ENCODE measurements at places on chromosomes 4 and X. TPM values are rescaled to one million over a fixed set of nuclear protein-coding genes. Genes with fewer than 3 reads are reported as not detected.
A peak's percentile ranks its signal among the peaks of the same experiment; 100 is the strongest.

- no peak for DNase-seq
Measured at GRCh38 chr4:159540038-159540437, 437.2 kb downstream of the RAPGEF2 start.

- DNase-seq, result no peak
Measured at GRCh38 chr4:72631296-72631695, 62.3 kb upstream of the ADAMTS3 start.

DNA sequence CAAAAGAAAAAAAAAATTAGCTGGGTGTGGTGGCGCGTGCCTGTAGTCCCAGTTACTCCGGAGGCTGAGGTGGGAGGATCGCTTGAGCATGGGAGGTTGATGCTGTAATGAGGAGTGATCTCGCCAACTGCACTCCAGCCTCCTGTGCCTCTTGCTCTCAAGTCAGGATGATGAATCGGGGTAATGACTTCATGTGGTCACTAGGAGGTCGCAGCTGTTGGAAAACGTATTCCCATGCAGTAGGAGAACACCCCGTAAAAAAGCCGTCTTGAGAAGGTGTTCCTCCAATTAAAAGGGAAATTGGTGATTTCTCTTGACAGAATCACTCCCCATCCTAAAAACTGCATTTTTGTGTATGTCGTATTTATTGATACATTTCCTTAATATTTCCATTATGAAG, 2.2 kb downstream of the CCNB3 start:
- no peak for DNase-seq

GRCh38 chrX:147478899-147479298, 432.8 kb upstream of the FMR1 start:
- no peak for DNase-seq

GRCh38 chrX:97876697-97877407, 993.1 kb downstream of the RPA4 start:
- DNase-seq, result no peak

DNA sequence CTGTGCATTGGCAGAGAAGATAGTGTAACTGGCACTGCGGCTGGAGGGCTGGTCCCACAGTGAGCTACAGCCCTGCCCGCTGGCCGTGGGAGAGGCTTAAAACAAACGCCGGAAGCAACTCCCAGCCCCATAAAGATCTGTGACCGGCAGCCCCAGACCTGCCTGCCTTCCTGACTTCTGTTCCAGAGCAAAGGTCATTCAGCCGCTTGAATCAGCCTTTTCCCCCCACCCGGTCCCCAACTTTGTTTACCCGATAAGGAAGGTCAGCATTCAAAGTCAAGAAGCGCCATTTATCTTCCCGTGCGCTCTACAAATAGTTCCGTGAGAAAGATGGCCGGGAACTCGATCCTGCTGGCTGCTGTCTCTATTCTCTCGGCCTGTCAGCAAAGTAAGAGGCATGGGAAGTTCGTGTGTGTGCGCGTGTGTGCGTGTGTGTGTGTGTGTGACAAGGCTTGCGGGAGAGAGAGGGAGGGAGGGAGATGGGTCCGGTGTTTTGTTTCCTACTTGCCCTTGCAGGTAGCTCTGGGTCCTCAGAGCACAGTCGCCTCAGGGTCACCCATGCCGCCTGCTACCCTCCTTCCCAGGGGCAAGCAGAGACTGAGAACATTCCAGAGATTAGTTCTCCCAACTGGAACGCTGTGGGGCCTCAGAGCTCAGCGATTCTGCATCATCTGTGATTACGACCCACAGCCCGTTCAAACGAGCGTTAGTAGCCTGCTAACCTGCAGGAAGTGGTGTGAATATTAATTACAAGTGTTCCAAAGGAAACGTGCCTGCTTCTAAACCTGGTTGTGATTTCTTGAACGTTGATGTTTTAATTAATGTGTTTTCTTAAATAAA, at the start of gene MGST2:
Gene MGST2, plus strand, starts transcription at position 130 of the 840 bp plus-strand sequence. Its CDS starts 201 bp downstream, at position 331.
- DNase-seq, result peak; percentile 26

DNA sequence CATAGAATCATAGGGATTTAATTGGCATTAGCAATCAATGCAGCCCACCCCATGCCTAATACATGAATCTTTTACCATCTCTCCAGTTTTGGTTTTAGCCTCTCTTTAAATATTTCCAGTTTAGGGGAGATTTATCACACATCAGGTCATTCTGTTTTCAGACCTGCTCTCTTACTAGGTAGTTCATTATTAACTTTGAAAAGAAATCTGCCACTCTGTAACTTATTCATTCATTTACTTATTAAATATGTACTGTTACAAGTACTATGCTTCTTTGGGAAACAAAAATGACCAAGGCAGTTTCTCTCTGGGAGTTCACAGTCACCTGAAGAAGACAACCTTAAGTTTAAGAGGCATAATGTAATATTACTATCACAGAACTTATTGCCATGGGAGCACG, 62.1 kb downstream of the USO1 start:
- DNase-seq, result no peak

DNA sequence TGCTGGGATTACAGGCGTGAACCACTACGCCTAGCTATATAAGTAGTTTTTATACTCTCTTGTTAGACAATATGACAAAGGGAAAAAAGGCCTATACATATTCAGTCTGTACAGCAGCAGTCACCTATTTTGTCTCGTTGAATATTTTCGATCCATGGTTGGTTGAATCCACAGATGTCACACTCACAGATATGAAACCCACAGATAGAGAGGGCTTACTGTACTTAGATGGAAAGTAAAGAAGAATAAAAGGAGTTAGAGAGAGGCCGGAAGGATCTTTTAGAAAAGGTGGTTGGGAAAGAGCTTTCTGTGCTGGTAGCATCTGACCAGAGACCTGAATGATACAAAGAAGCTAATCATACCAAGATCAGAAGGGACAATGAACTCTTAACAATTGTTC, 38.3 kb upstream of the SPINK2 start:
- no peak for DNase-seq

DNA sequence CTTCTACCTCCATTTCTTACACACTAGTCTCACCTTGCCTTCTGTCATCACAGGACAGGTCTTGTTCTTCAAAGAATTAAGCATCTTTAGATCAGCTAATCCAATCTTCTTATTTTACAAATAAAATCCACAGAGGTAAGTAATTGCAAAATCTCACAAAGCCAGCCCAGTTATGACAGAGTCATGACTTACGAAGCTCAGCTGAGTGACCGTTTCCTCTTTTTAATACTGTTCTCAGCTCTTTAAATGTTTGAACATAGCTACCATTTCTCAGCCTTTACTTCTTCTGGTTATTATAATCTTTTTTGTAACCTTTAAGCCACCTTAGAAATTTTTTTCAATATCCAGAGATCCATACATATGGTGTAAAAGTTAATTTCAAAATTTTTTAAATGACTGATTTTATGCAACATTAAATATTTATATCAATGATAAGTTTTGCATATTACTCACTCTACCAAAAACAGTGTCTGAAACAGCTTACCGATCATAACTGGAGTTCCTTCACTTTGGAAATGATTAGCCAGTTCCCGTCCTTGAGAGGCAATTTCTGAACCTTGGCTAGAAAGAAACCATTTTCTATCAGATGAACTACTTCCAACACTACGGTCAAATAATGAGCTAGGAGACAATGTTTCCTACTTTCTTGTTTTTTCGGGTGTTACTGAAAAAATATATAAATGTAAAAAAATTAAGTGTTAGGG, 8.8 kb downstream of the ANKRD37 start:
- DNase-seq, result no peak

IL21 gene
- total RNA-seq, result not detected

MRFAP1 gene
- 93.9 TPM for total RNA-seq

DNA sequence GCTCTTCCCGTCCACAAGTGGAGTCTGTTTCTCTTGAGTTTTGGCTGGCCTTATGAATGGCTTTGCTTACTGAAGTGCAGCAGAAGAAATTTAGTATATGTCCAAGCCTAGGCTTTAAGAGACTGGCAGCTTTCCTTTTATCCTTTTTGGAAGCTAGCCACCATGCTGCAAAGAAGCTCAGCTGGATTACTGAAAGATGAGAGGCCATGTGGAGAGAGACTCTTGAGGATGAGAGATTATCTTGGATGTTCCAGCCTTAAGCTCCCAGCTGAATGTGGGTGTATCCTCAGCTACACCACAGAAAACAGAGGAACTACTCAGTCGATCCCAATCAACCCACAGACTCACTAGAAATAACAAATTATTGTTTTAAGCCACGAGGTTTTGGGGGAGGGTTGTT, 12.5 kb downstream of the CCNG2 start:
- no peak for DNase-seq

- no peak for DNase-seq
Measured at GRCh38 chrX:30673884-30674598, 20.8 kb downstream of the GK start.

GRCh38 chrX:18937173-18937572, 46.7 kb downstream of the PHKA2 start:
- DNase-seq, result no peak

GRCh38 chr4:74292111-74292870, 16.0 kb upstream of the EPGN start:
- DNase-seq, result no peak

GAGE12J gene
- not detected for total RNA-seq

GPC4 gene
- total RNA-seq, result 0.16 TPM

- no peak for DNase-seq
Measured at GRCh38 chrX:103999234-103999633, 14.3 kb downstream of the H2BW1 start.

DNA sequence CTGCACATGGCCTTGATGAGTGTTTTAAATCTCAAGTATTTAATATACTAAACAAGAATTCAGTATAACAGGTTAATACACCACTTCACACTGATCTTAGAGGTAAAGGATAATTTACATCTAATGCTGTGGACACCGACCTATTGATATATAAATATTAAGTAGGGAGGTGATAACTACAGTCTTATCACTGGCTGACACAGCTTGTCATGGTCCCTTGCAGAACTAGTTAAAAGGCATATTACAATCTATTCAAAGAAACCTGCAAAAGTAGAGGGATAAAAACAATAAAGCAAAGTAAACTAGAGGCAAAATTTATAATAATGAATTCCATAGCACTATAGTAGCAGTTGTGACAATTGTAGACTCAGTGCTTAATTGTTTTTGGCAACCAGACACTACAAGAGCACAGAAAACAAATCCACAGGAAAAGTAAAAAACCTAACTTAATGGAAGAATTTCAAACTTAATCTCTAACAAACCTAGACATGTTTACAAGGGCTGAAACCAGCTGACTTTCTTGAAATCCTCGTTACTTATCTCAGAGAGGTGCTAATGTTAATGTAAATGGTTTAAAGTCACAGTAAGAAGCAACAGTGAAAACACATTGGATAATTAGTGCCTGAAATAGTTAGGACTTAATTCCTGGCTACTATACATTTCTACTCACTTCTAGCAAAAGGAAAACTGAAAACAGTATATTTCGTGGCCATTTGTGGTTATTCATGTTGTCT, 25.0 kb downstream of the MFAP3L start:
- DNase-seq, result no peak

NWD2 gene
- total RNA-seq, result not detected

DNA sequence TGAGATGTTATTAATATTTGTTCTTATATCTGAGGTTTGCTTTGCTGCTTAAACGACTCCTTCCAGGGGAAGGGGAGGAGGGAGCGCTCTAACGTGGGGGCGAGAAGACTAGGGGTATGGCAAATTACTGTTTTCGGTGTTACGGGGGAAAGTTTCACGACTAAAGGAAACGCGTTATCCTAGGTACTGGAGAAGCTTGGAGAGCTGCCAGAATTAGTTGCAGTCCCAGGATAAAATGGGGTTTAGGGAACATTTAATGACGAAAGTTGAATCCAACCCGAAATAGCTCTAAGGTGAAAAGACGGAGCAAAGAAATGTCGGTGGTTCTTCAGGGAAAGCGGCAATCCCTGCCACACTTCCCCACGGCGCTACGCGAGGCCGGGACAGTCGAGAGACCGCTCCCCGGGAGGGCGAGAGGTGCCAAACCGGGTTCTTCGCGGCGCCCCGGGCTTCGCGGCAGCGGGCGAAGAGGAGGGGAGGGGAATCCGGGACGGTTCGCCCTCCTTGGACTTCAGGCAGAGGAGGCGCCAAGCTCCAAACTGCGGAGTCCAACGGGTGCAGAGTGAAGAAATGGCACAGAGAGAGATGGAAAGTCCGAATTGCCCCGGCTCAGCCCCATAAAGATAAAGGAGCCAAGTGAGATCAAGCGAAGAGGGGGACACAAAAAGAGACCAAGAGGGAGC, 724 bp downstream of the THOC2 start:
- no peak for DNase-seq

- no peak for DNase-seq
Measured at GRCh38 chr4:14168919-14169318, 541.4 kb upstream of the BOD1L1 start.

DNA sequence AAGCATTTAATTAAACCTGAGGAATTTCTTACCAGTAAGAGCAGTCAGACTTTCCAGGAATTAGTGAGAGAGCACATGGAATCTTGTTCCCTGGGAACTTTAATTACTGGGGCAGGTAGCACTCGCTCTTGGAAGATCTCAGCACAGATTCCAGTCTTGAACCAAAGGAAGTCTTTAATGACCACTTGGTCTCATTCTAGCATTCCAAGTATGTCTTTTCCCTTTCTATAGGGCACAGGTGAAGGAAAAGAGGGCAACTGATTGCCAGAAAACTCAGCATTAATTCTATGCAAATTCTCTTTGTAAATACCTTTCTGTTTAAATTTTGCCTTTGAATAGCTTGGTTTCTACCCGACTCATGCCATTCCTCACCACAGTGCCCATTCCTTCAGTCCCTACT, 236.6 kb downstream of the LDB2 start:
- no peak for DNase-seq

- no peak for DNase-seq
Measured at GRCh38 chrX:15579778-15580747, 20.7 kb downstream of the ACE2 start.

WAS gene
- total RNA-seq, result 101 TPM

DNA sequence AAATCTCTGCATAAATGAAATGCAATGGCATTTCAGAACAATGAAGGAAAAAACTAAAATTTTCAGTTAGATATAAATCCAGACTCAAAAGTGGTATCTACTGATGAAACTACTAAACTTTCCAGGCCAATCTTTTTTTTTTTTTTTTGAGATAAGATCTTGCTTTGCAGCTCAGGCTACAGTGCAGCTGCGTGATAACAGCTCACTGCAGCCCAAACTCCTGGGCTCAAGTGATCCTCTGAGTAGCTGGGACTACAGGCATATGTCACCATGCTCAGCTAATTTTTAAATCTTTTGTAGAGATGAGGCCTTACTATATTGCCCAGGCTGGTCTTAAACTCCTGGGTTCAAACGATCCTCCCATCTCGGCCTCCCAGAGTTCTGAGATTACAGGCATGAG, 1228.2 kb upstream of the ADGRL3 start:
- no peak for DNase-seq

DNA sequence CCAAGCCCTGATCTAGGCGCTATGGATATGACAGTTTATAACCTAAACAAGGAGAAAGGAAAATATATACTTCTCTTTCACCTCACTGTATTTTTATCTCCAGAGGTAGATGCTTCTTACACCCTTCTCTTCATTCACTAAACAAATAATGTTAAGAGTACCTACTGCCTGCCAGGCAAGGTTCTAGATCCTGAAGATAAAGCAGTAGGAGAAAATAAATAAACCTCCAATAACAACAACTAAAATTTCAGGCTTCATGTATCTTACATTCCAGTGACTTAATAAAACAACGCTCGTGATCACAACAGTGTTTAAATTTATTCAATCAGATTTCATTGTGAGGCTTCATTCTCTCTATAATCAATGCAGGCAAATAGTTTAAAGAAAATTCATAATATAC, 20.7 kb downstream of the PDGFC start:
- no peak for DNase-seq

Data from activated B cell treated with CpG ODN at 0.5 μM for 24 hours (primary cell).